Sciatic nerve (tissue), 2 donors: ENCODE measurements at places on chromosomes 6 and 20. TPM values are rescaled to one million over a fixed set of nuclear protein-coding genes. Genes with fewer than 3 reads are reported as not detected.

DNA sequence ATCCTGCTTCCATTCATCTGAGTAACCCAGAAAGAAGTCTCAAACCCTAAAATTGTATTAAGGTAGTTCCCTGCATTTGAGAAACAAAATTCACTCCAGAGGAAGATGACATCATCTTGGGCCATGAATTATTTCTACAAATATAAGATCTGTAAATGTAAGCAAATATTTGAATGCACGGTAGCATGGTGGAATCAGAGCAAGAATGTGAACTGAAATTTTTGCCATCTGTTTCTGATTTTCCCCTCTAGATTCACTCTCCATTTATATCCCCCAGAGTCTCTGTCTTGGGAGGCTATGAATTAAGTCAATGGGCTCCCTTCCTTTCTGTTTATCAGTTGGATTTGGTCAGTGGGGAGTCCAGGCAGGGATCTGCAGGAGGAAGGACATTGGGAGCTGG lies 5.8 kb upstream of the MAP3K5 start:
- DNase-seq = no peak

GRCh38 chr6:131955192-131955591 lies 4.0 kb upstream of the CCN2 start:
- DNase-seq = no peak

DNA sequence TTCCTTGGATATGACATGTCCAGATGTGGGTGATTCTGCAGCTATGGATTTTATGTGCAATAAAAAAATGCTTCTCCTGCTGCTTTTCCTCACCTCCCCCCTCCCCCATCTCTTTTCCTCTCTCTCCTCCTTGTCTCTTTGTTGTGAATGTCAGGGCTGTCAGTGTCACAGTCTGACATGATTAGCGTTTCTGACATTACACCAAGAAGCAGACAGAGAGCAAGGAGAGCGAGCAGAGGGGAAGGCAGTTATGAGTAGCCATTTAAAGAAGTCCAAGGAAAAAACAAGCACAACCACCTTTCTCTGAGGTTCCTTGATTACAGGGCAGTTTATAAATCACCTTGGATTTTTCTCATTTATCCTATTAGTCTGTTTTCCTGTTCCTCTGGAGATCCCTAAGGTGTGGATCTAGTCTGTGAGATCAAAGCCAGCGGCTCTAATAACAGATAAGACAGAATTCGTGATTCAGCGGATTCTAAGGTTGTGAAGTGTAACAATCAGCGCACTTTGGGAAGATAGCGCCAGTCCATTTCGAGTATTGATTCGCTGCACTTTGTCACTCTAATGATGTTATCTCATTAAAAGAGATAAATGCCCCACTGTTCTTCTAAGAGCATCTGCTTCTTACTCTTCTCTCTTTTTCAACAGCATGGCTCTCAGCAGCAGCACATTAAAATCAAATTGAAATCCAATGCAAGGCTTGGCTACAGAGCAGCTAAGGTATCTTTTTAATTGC lies 101.4 kb downstream of the BACH2 start:
- DNase-seq = no peak

- no peak for DNase-seq
These were observed 26.9 kb downstream of the ARMC2 start for GRCh38 chr6:108875161-108875555.

GRCh38 chr6:52946306-52946705 lies 36.8 kb upstream of the GSTA3 start:
- no peak for DNase-seq

Gene TMEM244
- total RNA-seq = not detected

Gene ENPP1
- total RNA-seq = 13.4 TPM

DNA sequence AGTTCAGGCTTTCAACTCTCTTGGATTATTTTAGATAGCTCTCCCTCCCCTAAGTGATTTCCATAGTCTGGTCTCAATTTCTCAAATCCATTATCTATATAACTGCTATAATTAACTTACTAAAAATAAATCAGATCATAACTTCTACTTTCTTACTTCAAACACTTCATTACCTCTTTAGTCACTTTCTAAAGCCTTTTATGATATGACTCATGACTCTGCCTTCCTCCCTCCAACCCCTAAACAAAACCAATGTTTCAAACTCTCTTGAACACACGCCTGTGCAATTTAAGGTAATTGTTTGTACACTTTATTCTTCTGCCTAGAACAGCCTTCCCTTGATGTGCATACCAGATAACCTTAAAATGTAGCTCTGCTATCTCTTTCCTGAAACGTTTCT lies 100.5 kb downstream of the LMBRD1 start:
- no peak for DNase-seq

DNA sequence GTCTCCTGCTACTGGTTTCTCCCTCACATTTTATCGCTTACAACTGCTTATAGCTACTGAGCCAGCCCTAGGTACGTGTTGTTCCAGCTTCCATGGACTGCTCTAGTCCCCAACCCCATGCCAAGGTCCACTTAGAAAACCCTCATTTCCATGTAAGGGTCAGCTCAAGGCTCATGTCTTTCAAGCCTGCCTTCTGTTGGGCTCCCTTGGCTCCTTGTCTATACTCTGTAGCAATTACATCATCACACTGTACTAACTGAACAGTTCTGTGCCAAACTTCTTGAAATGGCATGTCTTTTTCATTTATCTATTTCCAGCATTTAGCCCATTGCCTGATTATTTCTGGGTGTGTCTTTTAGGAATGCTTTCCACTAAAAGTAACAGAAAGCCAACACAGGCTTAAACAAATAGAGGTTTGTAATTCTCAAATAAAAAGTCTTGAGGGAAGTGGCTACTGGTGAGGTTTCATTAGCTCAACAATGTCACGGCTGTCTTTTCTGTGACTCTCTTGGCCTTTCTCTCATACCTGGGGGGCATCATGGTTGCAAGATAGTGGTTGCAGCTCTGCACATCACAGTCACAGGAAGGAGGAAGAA lies 317.6 kb downstream of the TPBG start:
- DNase-seq = no peak

Gene BMP6
- total RNA-seq = 9.0 TPM

DNA sequence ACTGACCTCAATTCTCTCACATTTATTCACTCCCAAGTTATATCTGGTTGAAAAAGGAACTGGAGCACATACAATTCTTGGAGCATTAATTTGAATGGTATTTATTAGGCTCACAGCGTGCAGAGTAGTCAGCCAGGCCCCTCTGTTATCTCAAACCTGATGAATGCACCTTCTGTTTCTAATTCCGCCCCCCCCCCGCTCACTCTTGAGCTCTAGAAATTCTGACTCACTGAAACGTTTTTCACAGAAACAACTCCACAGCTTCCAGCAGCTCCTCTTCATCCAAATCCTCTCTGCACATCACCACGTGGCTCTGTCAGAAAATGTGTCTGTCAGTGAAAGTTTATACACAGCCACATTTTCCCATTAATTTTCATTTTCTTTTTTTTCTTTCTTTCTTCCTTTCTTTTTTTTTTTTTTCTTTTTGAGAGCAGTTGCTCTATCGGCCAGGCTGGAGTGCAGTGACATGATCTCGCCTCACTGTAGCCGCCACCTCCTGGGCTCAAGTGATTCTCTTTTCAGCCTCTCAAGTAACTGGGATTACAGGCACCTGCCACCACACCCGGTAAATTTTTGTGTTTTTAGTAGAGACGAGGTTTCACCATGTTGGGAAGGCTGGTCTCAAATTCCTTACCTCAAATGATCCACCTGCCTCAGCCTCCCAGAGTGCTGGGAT lies 109.4 kb downstream of the TBXT start:
- DNase-seq = no peak

DNA sequence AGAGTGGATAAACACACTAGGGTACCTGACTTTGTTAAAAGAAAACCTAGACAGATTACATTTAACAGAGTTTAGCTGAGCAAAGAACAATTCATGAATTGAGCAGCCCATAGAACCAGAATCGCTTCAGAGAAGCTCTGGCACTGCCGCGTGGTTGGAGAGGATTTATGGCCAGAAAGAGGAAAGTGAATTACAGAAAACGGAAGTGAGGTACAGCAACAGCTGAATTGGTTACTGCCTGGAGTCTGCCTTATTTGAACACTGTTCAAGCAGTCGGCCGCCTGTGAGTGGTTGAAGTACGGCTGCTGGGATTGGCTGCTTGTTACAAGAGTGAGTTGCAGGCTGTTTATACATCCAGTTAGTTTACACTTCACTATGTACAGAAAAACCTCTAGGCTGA lies 253.8 kb upstream of the CDYL start:
- no peak for DNase-seq

Gene SPDEF
- total RNA-seq = not detected

Gene MUCL3
- total RNA-seq = 0.18 TPM

Gene FAM209A
- not detected for total RNA-seq

DNA sequence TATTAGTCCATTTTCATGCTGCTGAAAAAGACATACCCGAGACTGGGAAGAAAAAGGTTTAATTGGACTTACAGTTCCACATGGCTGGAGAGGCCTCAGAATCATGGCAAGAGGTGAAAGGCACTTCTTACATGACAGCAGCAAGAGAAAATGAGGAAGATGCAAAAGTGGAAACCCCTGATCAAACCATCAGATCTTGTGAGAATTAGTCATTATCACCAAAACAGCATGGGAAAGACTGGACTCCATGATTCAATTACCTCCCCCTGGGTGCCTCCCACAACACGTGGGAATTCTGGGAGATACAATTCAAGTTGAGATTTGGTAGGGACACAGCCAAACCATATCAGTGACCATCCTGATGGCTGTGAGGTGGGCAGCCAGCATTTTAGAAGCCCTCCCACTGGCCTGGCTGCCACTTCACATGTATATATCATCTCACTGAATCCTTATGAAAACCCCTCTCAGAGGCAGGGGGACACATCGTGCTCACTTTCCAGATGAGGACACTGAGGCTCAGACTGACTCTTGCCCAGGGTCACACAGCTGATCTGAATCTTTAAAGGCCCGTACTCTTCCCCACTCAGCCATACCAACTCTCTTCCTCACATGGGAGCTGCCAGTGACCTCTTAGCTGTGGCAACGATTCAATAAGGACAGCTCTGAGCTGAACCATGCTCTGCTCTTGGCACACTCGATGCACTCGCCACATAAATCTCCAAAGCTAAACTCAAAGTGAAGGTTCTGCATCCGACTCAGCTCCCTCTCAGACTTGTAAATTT lies 25.7 kb downstream of the BMP7 start:
- DNase-seq = no peak

GRCh38 chr20:9054176-9054575 lies 14.7 kb upstream of the PLCB4 start:
- no peak for DNase-seq
